Activated CD8-positive, alpha-beta memory T cell treated with anti-CD3 and anti-CD28 coated beads, Interleukin-2, amount 50 U/mL, for 4 hours (primary cell): ENCODE measurements at places on chromosomes 5 and 9.
A peak's percentile ranks its signal among the peaks of the same experiment; 100 is the strongest.

GRCh38 chr5:158246661-158247060 lies 387.7 kb upstream of the CLINT1 start:
- no peak for DNase-seq

GRCh38 chr9:34589636-34590380 lies at the start of gene CNTFR:
Gene CNTFR (minus strand): TSS chr9:34589724. CDS start chr9:34568981, 20,743 bp downstream.
- no peak for DNase-seq

- DNase-seq: no peak
Measured at GRCh38 chr9:69495296-69495695, 170.3 kb downstream of the ENTREP1 start.

DNA sequence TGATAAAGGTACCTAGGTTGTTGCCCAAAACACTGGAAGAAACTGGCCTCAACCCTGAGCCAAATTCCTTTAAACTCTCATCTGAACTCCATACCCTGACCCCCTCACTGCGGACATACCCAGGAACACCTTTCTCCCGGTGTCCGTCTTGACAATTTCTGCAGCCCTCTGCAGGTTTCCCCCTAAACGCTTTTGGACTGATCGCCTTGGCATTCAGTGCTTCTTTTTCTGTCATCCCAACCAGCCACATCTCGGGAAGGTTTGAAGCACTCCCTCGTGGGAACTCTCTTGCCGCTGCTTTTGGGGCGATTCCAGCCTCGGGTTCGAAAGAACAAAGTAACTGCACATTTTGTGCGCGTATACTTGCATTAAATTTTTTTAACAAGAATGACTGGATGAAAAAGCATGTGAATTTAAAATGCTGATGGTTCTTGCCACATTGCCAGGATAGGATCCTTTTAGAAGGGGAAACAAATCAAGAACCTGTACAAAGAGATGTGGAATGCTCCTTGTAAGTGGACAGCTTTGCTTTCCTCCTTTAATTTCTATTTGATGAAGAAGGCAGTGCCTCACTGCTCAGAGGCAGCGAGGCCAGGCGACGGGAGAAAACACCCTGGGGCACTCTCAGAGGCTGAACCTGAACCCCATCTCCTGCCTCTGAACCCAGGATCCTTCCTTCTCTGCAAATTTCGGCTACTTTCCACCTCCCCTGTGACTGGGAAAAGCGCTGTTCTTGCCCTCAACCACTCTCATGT lies 615 bp downstream of the PSMD5 start:
- DNase-seq: no peak

DNA sequence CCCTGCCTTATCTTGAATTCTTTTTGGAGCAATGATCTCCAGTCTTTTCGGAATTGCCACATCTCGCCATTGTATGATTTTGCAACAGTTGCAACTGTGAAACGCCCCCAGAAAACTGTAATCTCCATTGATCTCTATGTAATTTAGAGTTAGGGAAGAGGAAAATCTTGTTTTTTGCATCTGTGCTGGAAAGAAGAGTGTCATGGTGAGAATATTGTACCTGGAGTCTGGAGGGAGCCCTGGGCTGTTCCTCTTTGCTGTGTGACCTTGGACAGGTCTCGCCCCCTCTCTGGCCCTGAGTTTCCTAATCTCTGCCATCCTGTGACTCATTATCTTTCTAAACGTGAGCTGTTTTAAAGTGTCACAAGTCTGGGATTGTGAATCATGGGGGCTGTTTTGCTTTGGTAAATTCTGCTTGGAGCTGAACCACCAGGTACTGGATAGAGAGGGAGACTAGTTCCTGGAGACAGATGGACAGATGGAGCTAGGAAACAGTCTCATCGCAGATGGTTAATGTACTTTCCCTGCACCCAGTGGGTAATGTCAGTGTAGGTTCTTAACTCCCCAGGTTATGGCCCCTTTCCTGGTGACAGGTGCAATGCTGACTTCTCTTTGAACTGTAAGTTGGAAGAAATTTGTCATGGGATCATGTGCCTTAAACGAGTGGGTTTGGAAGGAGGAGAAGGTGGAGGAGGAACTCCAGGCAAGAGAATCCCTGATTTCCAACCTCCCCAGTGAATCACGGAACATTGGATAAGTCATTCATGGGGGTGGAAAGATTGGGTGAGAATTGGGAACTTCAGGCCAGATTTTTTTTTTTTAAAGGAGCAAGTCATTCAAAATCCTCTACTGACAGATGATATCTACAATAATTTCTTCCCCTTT lies 19.6 kb downstream of the PPARGC1B start:
- DNase-seq: no peak

DNA sequence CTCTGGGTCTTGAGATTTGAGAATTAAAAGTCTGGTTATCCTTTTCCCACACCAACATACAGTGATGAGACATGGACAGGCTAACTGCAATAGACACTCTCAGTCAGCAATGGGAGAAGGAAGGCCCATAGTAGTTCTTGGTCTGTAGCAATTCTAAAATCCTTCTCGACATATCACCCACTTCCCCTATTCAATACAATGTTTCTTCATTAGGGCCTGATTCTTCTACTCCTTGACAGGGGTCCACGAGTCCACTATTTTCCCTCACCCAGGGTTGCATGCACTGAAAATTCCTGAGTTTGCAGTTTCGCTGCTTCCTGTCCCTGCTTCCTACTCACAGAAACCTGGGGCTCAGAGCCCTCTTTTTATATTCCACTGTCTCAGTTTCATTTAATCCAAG lies 402.8 kb downstream of the MAT2B start:
- no peak for DNase-seq

DNA sequence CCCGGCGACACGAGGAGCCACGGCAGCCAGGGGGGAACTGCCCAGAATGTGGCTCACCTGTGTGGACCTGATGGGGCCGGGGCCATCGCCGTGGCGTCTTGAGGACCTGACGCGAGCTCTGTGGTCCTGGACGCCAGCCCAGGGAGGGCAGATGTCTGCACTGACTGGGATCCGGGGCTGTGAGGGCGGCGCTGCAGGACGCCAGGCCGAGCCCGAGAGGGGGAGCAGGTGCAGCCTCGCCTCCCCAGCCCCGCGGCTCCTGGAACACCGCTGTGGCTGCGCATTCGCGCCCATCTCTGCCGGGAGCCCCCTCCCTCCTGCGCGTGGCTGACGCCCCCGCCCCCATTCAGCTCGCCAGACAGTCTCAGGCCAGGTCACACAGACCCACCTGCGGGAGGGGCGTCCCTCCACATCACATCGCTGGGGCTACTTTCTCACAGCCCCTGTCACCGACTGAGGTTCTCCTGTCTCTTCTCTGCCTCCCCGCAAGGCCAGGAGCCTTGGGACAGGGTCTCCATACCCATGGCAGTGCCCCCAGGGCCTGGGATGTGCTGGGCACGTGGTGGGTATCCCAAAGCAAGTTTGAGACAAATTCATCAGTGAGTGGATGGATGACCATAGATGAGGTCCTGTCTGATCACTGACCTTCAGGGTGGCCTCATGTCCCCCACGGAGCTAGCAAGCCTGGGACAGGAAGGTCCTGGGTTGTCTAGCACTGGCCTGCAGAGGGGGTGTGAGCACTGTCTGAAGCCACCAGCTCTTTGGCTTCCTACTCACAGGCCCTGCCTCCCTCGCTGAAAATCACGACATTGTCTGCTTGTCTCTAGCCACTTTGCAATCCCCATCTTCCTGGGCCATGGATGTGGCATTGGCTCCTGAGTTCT lies 47.3 kb downstream of the RASGEF1C start:
- no peak for DNase-seq

DNA sequence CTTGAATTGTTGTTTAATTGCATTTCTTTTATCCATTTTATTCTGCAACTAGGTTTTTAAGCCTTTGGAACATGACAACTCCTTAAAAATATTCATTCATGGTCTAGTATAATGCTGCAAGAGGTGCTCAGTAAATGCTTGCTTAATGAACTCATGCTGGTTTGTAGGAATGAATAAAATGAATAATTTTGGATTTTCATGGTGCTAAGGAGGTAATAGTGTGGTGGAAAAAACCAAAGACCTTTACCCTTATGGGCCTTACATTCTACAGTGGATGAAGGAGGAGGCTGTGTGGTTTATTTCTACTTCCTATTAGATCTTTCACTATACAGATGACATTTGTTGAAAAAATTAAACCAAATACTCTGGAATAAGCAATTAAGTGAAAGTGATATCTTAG lies 43.4 kb downstream of the LRRTM2 start:
- no peak for DNase-seq

DNA sequence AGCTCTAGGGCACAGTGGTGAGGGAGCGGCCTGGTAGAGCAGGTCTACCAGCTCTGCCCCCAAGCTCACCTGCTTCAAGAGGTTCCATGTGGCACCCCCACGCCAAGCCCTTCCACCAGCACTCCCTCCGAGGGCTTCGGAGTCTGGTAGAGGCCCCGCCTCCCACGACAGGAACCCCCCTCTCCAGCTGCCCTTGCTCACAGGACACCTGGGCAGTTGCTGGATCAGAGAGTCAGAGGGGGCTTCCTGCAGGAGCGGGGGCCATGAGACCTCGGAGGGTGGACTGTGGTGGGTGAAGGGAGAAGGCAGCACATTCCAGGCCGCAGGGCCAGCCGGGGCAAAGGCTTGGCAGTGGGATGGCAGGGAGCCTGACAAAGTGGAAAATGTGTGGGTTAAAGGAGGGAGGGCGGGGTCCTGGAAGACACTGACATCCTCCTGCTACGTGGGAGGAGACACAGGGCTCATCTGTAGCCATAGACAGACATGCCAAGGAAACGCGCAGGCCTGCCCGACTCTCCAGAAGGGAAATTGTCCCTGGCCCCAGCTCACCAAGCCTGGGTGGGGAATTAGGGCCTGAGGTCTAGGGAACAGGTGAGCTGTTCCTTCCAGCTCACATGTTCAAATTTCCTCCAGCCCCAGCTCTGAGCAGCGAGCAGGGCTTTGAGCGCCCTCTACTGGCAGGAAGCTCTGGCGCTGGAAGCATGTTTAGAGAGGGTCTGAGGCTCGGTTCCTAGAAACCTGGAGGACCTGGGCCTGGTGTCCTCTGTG lies 74.2 kb downstream of the NTNG2 start:
- peak; percentile 84 for DNase-seq

GRCh38 chr5:110105692-110106091 lies 416.0 kb downstream of the MAN2A1 start:
- no peak for DNase-seq

DNA sequence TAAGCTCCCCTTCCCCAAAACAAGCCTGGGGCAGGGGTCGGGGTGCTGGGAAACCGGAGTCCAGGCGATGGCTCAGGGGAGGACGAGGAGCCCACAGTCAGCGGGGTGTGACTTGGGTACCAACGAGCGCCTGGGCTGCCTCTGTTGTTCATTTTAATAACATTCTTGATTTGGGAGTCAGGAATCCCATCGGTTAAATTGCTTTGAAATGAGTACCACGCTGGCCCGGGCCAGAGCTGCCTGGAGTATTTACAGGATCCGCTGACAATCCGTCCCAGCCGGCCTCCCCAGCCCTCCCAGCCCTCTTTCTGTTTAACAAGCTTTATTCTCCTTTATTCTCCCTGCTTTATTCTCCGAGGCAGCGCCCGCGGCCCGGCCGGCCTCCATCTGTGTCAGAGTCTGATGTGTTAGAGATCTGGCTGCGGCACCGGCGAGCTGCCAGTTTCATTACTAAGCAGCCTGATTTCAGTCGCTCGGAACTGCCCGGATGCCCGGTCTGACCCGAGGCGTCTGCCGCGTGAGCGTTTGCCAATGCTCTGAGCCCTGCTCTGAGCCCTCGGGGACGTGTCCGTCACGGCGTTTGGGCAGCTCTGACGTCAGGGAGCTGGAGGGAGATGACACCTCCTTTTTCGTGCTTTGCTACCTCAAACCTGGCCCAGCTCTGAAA lies 16.5 kb upstream of the QRFP start:
- DNase-seq: no peak

DNA sequence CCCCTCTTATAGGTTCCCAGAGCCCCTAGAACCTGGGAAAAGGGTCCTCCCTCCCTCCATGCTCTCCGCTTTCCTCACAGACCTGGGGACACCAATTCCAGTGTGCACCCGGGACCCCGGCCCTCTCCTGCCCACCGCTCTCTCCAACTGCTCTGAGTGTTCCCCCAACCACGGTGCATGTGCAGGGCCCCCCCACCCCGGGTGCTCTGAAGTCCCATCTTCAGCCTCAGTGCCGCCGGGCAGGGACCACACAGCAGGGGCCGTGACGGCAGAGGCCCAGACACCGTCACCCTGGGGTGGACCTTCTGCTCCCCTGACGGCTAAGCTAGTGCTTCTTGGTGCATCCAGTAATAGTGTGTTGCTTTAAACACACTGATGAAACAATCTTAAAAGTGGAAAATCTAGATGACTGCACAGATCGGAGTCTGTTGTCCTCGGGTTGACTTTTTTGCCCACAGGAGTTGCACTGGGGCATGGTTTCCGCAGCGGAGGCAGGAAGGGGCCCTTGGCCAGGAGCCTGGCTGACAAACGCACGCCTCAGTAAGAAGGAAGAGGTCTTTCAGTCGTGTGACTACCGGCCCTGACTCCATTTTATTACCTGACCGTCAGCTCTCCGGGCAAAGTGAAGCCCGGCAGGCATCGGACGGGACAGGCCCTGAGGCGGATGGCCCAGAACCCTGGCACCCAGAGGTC lies 36.2 kb upstream of the SLC6A3 start:
- DNase-seq: no peak

- DNase-seq: no peak
Measured at GRCh38 chr5:59328709-59329296, 564.7 kb downstream of the PDE4D start.

DNA sequence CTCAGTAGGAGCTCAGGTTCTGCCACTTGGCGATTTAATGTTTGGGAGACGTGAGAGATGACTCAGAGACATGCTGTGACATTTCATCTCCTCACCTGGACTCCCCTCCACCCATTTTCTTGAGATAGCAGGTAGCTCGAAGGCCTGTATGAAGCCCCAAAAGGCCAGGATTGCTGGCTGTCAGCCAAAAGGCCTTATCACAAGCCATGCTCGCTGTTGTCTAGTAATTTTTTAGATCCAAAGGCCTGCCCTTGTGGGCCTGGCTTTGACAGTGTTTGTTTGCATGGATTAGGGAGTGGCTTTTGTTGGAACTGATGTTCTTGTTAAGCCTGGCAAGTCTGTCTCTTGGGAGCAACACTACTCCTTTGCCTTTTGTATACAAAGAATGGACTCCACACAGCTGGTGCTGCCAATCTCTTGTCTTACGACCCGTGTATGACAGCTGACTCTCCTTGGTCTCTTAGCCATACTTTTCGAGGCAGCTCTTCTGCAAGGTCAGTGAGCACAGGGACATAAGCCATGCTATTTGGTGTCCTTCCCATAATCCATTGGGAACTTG lies 22.7 kb downstream of the CAVIN4 start:
- DNase-seq: no peak

- DNase-seq: no peak
Measured at GRCh38 chr5:78592735-78593386, 55.7 kb downstream of the LHFPL2 start.

- DNase-seq: no peak
Measured at GRCh38 chr9:111114486-111114885, 76.2 kb upstream of the LPAR1 start.

GRCh38 chr5:5342784-5343183 lies 79.7 kb upstream of the ICE1 start:
- DNase-seq: no peak

DNA sequence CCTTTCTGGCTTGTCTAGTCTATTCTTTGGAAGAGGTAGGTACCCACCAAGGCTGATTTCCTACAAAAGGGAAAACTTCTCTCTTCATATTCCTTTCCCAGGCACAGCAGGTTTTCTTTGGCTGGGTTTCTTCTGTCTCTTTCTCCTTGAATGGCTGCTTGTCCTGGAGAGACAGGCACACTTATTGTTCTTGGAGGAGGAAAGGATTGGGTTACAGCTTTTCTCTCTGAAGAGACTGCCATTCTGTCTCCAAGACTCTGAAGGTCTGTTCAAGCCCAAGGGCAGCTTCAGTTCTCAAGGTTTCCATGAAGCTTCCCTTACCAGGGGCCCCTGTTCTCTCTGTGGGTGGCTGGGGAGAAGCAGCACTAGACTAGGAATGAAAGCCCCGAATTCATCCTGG lies 33.9 kb downstream of the ACTBL2 start:
- no peak for DNase-seq
